ENCODE measurements at places on chromosomes 6 and 20.

DNA sequence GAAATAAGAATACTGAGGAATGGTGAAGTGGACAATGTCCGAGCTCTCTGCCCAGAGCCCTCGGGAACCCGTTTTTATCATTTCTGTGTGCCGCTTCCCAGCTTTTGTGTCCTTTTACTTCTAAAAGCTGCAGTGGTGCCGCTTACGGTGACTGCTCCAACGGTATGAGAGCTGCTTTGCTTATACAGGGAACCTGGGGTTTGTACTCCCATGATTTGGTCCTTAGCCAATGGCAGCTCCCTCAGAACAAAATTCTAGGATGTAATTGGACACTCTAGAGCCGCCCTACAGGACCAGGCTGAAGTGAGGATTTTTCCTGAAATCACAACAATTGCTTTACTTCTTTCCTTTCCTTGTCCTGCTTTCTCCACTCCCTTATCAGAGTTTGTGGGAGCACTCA is 24.2 kb upstream of the PCSK2 start:
- DNase-seq, result no peak

DNA sequence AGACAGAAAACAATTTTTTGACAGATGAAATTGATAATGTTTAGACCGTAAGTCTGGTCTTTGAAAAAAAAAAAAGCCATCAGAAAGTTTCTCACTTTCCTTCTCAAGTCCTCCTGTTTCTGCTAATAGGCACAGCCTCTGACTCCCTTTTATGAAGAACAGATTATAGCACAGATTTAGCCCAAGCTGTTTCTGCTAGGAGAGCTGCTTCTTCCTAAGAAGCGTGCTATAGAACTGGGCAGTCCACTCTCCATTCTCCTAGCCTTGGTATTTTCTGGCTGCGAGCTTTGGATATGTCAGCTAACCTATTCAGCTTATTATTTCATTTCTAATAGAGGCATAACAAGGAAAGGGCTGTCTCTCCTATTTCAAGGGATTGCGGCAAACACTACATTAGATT is 112.5 kb downstream of the SGK1 start:
- DNase-seq, result no peak

GRCh38 chr20:44357020-44357419 is 1.5 kb downstream of the HNF4A start:
- no peak for DNase-seq

GRCh38 chr6:54014440-54014839 is 96.8 kb upstream of the MLIP start:
- no peak for DNase-seq

DNA sequence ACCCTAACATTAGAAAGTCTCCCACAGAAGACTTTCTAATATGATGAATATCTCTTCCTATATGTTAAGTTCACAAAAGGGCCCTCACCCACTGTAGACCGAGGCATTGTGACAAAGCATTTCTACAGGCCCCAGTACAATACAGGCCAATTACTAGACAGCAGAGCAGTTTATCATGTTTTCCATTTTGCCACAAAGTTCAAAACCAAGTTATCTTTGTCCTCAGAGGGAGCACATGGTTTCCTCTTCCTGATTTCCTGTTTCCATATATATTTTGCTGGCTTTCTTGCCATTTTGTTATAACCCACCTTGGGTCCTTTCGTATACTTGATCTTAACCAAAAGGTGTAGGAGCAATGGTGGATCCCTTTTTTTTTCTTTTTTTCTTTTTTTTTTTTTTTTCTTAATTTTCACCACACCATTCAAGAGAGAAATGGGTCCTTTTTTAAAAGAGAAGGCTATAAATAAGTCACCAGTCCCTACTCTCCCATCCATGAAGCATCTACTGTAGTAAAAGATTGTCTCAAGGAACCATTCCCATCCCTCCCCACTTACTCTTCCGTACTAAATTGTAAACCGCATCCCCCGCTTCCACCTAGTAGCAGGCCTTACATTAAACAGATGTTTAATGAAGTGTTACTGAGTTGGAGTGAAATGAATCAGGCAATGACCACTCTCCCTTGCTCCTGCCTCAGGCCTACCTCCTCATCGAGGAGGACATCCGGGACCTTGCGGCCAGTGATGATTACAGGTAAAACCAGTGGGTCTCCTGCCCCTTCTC is 2.1 kb upstream of the UBE2C start:
- DNase-seq, result no peak

GRCh38 chr20:2626853-2627541 is 25.4 kb upstream of the NOP56 start:
- peak; percentile 91 for DNase-seq

- no peak for DNase-seq
These were observed 92.1 kb downstream of the CEBPB start for GRCh38 chr20:50282592-50283241.

DNA sequence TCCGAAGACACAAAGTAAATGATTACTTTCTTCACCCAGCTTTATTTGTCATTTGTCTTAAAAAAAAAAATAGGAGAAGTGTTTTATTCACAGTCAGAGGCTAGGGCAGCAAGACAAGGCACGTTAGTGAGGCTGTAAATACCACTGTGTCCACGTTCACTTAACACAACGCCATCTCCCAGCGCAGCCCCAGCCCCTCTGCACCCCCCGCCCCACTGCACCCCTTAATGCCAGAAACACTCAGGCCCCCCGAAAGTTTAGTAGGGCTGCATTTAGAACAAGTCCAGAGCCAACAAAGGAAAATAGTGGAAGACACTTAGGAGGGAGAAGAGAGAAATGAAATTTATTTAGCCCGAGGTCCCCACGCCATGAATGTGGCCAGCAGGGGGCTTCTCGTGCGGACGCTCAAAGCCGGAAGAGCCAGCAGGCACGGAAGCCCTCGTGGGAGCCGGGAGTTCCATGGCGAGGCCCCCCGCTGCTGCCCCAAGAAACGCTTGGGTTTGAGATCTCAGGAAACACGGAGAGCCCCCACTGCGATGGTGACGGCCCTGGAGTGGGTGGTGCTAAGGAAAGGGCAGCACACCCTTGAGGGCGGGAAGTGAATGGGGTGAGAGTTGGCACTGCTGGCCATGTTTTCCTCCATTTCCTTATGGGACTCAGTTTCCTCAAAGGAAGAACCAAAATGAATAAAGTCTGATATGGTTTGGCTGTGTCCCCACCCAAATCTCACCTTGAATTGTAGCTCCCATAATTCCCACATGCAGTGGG is 50.2 kb downstream of the IYD start:
- peak; percentile 53 for DNase-seq

GRCh38 chr20:58519940-58520712 is 4.9 kb upstream of the APCDD1L start:
- no peak for DNase-seq

DNA sequence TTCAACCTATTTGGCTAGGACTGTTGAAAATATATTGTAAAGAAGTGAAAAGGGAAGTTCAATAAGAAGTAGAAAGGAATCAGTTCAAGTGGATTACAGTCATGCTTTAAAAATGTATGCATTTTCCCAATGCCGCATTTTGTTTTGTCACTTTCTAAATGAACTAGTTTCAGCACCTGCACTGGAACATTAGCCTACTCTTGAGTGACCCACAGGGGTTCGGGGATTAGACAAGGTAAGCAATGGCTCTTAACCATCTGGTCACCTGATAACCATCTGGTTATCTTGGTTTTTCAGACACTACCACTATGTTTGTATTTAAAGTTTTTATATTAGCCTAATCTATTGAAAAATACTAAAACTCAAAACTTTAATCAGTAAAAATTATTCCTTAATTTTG is 97.6 kb downstream of the CD164 start:
- DNase-seq, result no peak

DNA sequence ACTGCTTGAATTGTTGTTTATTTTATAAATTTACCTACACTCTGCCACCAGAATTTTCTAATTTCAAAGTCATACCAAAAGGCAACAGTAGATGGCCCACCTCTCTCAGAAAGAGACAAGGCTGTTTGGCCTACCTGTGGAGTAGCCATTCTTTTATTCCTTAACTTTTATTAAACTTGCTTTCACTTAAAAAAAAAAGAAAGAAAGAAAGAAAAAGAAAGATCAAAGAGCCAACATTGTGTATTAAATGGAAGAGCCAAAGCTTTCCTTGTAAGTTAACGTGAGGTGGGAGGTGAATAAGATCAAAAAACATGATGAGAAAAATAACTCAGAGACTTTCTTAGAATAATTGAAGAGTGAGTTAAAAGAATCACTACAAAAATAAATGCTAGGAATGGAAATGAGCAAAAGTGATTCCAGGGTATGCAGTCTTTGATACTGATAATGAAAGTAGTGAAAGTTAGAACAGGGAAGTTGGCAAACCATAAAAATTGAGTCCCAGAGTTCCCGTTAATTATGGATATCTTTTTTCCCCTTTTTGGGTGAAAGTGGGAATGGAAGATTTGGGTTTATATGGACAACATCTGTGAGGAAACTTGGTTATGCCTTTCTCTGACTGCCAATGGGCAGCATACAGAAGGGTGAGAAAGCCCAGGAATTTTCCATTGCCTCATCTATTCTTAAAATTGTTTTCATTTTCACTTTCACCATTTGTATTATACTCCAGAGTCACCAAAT is 35.9 kb upstream of the MYB start:
- DNase-seq, result peak; percentile 40

- DNase-seq, result no peak
These were observed 9.8 kb upstream of the BPI start for GRCh38 chr20:38294076-38294591.

DNA sequence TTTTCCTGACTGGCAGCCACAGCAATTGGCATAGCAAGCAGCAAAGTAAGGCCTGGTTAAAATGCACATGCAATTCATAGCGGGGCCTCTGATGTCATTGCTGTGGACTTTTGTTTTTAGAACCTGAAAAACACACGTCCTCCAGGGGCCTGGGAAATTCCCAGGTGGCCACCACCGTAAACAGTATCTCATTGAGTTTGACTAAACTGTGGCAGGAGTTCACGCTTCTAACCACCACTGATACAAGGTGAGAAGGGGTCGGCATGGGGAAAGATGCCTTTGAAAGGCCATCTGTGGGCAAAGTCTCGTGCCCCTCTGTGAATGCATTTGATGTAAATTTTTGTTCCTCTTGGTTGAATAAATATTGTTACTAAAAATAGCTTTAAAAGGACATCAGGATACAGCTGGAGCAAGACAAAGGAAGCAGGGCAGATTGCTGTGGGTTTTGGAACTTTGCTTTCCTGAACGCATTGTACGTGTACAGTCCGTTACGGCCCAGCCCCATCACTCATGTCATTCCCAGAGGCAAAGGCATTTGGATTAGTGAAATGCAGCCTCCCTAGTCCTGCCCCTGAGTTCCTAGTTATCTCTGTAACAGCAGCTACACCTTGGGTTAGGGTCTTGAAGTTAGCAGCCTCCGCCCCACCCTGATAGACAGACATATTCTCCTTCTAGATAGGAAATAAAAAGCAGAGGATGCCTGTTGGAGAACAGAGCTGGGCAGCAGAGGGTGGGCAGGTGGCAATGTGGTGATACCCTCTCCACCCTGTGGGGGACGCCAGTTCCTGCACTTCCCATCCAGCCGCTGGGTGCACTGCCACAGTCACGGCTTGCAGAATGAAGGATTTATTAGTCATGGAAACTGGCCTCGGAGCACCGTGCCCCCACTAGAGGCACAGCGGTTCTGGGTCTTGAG is 80.3 kb downstream of the ZDHHC14 start:
- DNase-seq, result no peak

DNA sequence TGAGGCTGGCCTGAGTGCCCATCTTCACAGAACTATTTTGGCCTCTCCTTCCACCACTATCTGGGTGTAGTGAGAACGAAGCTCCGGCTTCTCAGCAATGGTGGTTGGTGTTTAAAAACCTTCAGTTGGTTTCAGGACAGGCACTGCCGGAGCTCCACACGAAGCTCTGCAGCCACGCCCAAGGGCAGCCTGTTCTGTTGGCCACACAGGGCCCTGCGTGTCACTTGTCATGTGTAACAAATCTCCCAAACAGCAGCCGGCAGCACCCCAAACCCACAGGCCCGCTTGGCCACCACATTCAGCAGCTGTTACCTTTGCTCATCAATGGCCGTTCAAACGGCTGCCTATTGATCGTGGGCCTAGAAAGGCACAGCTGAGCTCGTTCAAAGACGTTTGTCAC is 97.5 kb downstream of the ERMARD start:
- DNase-seq, result no peak

DNA sequence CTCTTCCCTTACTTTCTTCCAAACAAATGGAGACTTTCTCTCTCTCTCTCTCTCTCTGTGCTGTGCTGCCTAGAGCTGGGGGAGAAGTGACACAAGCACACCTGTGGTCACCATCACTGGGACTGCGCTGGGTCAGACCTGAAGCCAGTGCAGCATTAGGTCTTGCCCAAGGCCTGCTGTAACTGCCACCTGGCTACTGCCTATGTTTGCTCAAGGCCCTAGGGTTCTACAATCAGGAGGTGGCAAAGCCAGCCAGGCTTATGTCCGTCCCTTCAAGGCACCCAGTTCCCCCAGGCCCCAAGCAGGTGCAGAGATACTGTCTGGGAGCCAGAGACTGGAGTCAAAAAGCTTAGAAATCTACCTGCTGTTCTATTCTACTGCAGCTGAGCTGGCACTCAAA is 49.4 kb upstream of the TOP1 start:
- DNase-seq, result no peak

GRCh38 chr6:135451617-135452190 is 45.8 kb downstream of the AHI1 start:
- peak; percentile 57 for DNase-seq

GRCh38 chr20:38434770-38435554 is at the start of gene SNHG17:
TSS of gene SNHG17 (minus strand) at chr20:38435328.
- peak; percentile 95 for DNase-seq

GRCh38 chr6:21626756-21627155 is 33.2 kb downstream of the SOX4 start:
- no peak for DNase-seq

- no peak for DNase-seq
These were observed 1023.6 kb upstream of the CITED2 start for GRCh38 chr6:140398076-140398475.

- DNase-seq, result peak; percentile 35
These were observed 33.9 kb downstream of the EDN1 start for GRCh38 chr6:12324099-12324498.

GRCh38 chr6:87690441-87690840 is 11.6 kb downstream of the AKIRIN2 start:
- DNase-seq, result no peak

GRCh38 chr20:38094373-38094891 is 60.9 kb downstream of the RPRD1B start:
- DNase-seq, result peak; percentile 90

GRCh38 chr6:15375638-15376290 is 129.9 kb downstream of the JARID2 start:
- DNase-seq, result no peak

DNA sequence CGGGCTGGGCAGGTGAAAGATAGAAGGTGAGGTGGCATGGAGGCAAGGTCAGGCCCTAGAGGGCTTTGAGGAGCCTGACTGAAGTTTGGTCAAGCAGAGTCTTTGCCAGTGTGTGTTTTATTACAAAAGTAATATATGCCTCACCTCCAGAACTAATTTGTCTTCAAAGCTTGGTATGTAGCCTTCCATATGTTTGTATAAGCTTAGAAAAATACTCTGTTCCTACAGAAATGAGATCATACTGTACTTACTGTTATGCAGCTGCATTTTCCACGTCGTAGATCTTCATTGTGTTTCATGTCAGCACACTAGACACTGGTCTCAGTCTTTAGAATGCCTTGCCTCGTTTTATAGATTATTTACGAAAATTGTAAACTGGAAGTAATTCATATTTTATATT is 61.8 kb downstream of the ANKS1A start:
- DNase-seq, result no peak

All from fibroblast of mammary gland (primary cell).